Hematopoietic multipotent progenitor cell treated with erythropoietin and hydrocortisone succinate and interleukin-3 and kit ligand, for 15 days (in vitro differentiated cells): ENCODE measurements at places on chromosomes 5 and 9.

- DNase-seq, result no peak
These were observed 257.5 kb downstream of the PARP8 start for GRCh38 chr5:50923768-50924494.

- no peak for DNase-seq
These were observed 672 bp upstream of the ITGA2 start for GRCh38 chr5:52988335-52989024.

DNA sequence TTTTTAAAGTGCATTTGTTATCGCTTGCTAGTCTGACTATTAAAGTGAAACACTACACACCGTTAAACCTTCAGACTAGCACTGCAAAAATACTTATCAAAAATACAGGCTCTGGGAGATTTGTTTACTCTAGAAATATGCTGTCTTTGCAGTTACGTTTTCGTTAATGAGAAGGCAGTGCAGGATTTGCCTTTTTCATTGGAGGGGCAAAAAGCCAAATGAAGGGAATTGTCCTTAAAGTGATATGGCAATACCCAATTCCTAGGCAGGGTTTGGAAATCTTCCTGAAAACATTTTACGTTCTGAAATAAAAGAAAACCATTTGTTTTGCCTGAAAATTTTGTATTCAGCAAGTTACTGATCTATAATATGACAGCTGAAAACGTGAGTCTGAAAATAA, 1800.2 kb downstream of the MAT2B start:
- no peak for DNase-seq

- DNase-seq, result no peak
These were observed 1.1 kb downstream of the PRUNE2 start for GRCh38 chr9:76904661-76905457.

- no peak for DNase-seq
These were observed 20.1 kb downstream of the DOCK2 start for GRCh38 chr5:169657127-169657526.

DNA sequence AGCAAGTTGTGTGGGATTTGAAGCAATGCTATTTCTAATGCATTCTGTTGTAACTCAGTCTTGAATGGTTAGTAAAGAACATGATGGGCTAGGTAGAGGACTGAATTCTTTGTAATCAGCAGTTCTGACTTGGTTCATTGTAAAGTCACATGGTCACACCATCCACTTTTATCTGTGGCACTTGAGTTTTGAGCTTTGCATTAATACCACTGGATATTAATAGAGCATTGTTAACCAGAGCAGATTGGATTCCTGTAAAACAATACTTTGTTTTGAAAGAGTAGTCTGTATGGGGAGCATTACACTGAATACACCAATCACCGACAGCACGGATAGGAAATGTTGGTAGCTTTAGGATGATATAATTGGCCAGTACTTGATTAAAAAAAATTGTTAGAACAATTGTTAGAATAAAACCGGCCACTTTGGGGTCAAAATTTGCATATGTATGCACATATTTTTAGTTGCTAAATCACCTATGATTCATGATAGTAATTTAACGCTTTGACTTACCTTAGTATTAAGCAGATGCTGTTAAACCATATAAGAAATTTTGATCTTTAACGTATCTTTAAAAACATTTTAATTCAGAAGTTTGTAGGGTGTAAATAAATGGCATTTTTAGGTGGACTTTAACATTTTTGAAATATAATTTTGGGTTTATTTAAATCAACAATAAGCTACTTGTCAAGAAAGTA, 17.4 kb downstream of the SLC12A2 start:
- no peak for DNase-seq

DNA sequence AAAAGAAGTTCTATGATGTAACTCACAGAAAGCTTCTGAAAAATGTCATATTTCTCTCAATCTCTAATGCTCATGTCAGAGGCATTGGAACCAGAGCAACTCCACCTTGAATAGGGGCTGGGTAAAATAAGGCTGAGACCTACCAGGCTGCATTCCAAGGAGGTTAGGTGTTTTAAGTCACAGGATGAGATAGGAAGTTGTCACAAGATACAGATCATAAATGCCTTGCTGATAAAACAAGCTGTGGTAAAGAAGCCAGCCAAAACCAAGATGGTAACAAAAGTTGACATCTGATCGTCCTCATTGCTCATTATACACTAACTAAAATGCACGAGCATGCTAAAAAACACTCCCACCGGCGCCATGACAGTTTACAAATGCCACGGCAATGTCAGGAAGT, 411.1 kb upstream of the GRIA1 start:
- DNase-seq, result no peak

GRCh38 chr5:93578813-93579691, 2.0 kb downstream of the NR2F1-AS1 start:
- no peak for DNase-seq

GRCh38 chr5:135393691-135394090, 5.3 kb downstream of the MACROH2A1 start:
- no peak for DNase-seq

DNA sequence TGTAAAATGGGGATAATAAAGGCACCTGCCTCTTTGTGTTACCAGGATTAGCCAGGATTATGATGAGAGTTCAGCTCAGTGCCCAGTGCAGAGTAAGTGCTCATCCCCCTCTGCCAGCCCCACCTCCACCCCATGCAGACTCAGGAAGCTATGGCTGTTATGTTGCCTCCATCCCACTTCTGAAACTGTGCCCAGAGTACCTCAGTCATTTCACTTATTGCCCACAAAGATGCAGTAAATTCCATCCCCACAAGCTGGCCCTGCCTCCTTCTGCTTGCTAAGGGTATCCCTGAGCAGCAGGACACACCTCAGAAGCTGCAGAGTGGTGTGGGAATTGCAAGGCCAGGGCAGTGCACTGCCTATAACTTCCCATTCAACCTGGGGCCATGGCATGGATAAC, 415.1 kb downstream of the SPOCK1 start:
- no peak for DNase-seq

GRCh38 chr9:15253197-15253596, 53.8 kb downstream of the TTC39B start:
- no peak for DNase-seq

GRCh38 chr5:180785121-180785781, 17.4 kb downstream of the MGAT1 start:
- DNase-seq, result no peak

DNA sequence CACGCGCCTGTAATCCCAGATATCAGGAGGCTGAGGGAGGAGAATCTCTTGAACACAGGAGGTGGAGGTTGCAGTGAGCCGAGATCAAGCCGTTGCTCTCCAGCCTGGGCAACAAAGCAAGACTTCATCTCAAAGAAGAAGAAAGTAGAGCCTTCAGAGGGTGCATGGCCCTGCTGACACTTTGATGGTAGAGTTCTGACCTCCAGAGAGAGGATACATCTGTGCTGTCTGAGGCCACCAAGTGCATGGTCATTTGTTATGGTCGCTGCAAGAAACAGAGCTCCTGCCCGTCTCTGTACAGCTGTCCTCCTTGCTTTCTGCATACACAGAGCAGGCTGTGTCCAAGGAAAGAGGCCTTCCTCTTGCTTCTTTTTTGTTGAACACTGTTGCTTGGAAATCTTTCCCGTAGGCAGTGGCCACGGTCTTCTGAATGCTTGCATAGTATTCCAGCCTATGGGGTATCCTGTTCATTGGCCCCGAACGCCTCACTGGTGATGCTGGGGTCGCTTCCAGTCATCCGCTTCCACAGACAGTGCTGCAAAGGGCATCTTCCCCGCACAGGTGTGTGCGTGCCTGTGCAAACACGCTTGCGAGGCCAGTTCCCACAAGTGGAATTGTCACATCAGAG, 36.8 kb upstream of the UNC5A start:
- DNase-seq, result no peak

DNA sequence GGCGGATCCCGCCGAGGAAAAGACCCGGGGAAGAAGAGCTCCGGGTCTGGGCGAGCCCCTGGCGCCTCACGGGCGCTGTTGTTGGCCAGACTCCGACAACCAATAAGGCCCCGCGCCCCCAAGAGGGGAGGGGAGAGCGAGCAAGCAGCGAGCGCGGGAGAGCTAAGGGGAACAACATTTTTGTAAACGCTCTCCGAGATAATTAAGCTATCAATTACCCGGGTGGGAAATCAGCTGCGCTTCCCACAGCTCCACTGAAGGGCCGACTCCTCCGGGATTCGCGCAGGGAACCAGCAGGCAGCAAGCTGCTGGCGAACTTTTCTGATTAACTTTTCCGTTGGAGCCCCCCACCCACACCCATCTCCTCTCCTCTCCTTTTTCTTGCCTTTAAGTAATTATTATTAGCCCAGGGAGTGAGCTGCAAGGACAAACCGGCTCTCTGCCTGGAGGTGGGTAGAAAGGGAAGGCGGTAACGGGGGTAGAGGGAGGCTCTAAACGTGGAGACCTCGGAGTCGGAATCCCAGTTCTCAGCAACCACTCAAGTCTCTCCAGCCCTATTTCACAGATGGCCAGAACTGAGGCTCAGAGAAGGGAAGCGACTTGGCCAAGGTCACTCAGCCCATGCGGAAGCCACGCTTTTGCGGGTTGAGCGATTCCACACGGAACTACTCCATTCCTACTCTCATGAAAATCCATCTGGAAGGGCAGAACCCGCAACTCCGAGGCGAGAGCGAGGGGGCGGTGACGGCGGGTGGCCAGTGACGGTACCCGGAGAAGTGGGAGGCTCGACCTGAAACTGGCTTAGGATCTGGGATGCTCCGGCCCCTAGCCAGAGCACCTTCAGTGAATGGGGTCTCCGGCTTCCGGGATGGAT, 1.3 kb downstream of the ASTN2 start:
- DNase-seq, result no peak

DNA sequence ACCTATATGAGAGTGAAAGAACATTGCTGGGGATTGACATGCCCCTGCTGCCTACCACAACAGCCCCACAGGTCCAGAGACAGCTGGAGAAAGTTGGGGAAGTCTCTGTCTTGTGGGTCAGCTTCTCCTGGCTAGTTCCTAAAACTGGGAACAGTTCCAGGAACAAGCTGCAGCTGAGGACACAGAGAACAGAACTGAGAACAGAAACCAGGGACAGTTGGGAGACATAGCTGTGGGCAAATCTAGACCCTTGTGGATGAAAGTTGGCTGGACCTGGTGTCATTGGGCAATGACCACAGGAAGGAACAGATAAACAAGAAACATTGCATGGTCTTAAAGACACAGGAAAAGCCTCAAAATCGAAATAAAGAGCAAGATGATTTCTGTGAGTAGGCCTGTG, 58.3 kb upstream of the MOCS2 start:
- DNase-seq, result no peak

- DNase-seq, result no peak
These were observed 424.5 kb downstream of the DMAC1 start for GRCh38 chr9:7375013-7375511.

GRCh38 chr5:109258755-109259154, 151.0 kb downstream of the PJA2 start:
- no peak for DNase-seq

- DNase-seq, result no peak
These were observed 21.6 kb upstream of the SPATA31D4 start for GRCh38 chr9:81906671-81907070.

DNA sequence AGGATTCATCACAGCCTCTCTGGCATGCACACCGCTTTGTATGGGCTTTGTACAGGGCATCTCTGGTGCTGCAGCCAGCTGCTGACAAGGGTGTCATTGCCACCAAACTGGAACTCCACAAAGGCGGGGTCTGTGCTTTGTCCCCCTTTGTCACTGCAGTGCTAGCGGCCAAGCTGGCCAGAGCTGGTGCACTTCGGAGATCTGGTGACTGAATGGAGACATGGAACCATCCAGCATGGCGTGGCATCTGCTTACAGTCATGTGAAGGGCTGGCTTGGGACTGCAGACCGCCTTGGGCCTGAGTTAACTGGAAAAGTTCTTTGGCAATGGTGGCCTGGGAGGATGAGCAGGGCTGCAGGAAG, 18.7 kb upstream of the COL5A1 start:
- DNase-seq, result no peak

GRCh38 chr5:176545737-176546509, 3.2 kb upstream of the CDHR2 start:
- DNase-seq, result no peak

- DNase-seq, result no peak
These were observed 1.4 kb downstream of the PIK3R1 start for GRCh38 chr5:68217047-68217355.

- no peak for DNase-seq
These were observed 62.7 kb upstream of the GRAMD2B start for GRCh38 chr5:126360467-126360866.

- DNase-seq, result no peak
These were observed 281.6 kb downstream of the PTPRD start for GRCh38 chr9:10331157-10331556.

GRCh38 chr5:170164921-170165320, 59.2 kb downstream of the FOXI1 start:
- DNase-seq, result no peak

- DNase-seq, result no peak
These were observed 468.1 kb downstream of the SPATA31D1 start for GRCh38 chr9:82456642-82457041.

GRCh38 chr5:174837919-174838902, 113.8 kb downstream of the MSX2 start:
- DNase-seq, result no peak

- DNase-seq, result no peak
These were observed 144.7 kb downstream of the PAPPA start for GRCh38 chr9:116298249-116298648.

DNA sequence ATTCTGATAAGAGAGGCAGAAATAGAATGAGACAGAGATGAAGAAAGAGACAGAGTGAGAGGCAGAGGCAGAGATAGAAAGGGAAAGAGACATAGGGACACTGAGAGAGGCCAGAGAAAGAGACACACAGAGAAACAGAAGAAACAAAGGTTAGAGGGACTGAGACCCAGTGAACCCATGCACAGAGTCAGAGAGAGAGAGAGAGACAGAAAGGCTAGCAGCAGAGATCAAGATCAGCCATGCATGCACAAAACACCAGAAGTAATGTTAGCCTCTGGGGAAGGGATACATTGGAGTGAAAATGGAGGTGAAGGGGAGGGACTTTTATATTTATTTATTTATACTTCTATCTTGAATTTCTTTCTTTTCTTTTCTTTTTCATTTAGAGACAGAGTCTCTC, 14.1 kb upstream of the SPARC start:
- DNase-seq, result no peak

GRCh38 chr5:31382051-31382878, 149.6 kb downstream of the DROSHA start:
- no peak for DNase-seq

DNA sequence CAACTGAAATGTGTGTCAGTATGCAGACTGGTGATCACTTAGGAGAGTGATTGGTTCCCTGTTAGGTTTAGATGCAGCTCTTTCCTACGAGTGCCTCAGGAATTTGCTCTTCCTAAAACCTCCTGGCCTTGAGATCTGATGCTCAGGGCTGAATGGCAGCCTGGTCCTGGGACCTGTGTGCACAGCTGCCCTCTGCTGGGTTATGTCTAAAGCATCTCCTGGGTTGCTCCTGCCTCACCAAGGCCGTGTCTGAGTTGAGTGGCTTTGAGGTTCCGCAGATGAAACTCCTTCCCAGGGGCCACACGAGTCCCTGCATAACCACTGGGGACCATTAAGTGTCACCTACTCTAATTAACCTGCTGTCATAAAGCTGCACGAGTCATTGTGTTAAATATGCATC, 59.5 kb downstream of the MVB12B start:
- no peak for DNase-seq

- DNase-seq, result no peak
These were observed 482.2 kb upstream of the PAPPA start for GRCh38 chr9:115671236-115671962.
